ENCODE measurements at places on chromosomes 16 and 17. TPM values are rescaled to one million over a fixed set of nuclear protein-coding genes. Genes with fewer than 3 reads are reported as not detected.

- no peak for DNase-seq
Measured at GRCh38 chr16:1820946-1821290, 5.7 kb downstream of the HAGH start.

GRCh38 chr17:70089513-70090148 is 14.6 kb downstream of the KCNJ16 start:
- no peak for DNase-seq

DNA sequence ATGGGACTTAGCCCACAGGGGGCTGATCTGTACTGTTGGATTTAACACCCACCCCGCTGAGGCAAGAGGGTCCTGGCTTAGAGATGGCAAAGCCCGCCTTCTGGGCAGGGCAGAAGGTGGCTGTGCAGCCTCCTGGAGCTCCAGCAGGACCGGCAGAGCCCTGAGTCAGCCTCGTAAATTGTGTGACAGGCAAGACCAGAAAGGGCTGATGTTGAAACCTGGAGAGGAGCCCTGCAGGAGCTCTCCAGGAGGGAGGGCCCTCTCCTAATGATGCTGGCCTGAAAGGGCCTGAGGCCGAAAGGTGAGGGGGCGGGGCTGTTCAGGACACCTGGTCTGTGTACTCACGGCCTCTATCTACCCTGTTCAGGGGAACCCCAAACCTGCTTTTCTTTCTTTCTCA is 22.5 kb upstream of the MYO15B start:
- DNase-seq = no peak

DNA sequence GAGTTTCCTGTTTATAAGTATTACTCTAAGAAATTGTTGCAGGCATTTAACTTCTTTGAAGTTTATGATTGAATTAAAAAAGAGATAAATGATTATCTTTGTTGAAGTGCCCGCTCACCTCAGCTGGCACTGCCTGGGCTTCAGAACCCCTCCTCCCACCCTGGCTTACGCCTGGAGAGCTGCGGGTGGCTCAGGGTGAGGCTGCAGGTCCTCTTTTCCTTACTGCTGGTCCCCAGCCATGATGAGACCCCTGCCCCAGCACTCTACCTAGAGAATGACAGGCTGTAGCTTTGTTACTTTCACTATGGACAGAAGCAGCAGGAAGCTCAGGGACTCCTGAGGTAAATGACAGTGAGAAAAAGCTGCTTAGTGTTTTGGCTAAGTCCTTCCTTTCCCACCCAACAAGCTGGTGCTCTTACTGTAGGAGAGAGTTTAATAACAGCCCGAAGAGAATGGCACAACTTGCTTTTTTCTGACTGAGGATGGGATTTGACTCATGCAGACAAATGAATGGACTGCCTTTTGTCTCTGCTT is 62.1 kb downstream of the EPN2 start:
- DNase-seq = no peak

DNA sequence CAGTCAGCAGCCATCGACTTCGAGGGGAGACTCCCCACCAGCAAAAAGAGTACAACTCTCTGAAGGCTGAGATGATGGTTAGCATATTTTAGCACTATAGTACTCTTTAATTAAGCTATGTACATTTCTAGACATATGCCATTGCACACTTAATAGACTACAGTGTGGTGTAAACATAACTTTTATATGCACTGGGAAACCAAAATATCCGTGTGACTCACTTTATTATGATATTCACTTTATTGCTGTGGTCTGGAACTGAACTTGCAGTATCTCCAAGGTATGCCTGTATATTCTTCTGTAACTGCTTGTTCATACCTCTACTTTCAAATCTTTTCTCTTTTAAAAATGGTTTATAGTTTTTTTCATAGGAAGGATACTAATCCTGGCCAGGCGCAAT is 11.0 kb upstream of the NXPH3 start:
- DNase-seq = no peak

GRCh38 chr16:30183233-30184095 is at the start of gene CORO1A:
CORO1A (plus strand) TSS chr16:30183602; CDS start chr16:30185210, 1,608 bp downstream.
- peak; percentile 70 for DNase-seq

DNA sequence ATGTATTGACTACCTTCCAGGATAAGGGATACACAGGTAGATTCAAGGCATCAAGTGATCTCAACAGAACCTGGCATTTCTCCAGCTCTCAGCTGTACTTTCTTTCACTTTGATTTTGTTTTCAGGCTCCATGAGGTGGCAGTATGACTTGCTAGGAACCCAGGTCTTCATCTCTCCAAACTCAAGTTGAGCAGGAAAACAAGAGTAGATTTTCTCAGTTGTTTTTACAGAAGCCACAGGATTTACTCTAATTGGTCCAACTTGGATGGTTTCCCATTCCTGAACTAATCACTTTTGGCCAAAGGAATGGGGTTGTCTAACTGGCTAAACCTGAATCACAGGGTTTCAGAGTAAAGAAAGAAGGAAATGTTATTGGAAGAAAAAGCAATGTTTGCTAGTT is 146.6 kb downstream of the TRIM37 start:
- peak; percentile 42 for DNase-seq

DNA sequence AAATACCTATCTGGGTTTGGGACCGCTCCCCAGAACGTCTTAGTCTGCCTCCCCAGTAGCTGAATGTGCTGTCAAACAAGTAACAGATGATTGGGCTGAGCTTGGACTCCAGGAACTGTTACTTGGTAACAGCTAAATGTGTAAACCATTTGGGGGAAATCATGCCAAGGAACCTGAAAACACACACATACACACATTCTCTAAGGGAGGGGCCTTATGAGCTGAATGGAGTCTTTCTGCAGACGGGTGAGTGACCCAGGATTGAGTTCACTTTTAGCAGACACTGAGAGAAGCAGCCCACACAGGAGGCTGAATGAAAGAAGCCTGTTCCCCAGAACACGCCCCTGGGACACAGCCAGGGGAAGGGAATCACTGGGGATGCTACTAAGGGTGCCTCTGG is 1.6 kb downstream of the ACLY start:
- DNase-seq = peak; percentile 83

Gene TMEM88
- total RNA-seq = 7.1 TPM

Gene VTN
- under 0.01 TPM for total RNA-seq
